ENCODE measurements at places on chromosomes 12 and 14.

DNA sequence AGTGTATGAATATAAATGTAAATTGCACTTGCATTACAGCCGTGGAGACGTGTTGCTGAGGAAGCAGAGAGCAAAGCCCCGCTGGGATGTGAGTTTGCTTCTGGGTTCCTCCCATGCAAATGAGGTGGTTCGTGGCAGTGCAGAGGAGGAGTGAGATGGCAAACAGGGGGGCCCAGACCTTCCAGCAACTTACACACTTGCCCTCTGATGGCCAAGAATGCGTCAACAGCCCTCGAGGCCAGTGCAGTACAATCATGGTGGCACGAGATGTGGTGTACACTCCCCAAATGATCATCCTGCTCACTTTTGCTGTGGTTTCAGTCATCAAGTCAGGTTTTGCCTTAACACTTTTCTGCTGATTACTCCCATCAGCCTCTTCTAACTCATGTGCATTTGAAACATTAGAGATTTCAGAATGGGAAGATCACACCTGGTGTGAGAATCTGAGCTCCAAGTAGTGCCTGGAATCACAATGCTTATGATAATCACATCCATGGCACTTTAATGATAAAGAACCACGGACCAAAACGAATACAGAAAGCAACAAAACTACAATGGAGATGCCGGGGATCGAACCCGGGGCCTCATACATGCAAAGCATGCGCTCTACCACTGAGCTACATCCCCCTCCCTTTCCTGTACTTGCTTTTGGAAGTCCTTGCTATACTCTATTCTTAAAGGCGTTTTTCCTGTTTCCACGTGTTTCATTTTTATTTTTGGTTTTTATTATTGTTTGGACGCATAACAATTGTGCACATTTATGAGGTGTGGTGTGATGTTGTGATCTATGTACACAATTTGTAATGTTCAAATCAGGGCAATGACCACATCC is 7.0 kb upstream of the UBC start:
- no peak for DNase-seq

DNA sequence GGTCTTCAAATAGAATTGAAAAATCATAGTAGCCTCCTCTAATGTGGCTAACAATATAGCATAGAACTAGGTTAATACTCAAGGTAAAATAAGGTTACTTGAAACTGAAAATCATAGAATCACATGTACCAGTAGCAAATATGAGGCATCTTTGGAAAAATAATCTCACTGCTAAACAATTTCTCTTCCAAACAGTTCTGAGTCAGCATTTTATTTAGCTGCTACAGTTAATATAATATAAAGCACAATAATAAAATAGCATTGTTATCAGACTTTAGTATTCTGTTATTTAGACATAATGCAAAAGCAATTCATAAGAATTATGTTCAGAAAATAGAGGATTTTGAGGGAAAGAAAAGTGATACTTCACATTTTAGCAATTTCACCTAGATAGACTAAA is 35.0 kb downstream of the ERO1A start:
- no peak for DNase-seq

DNA sequence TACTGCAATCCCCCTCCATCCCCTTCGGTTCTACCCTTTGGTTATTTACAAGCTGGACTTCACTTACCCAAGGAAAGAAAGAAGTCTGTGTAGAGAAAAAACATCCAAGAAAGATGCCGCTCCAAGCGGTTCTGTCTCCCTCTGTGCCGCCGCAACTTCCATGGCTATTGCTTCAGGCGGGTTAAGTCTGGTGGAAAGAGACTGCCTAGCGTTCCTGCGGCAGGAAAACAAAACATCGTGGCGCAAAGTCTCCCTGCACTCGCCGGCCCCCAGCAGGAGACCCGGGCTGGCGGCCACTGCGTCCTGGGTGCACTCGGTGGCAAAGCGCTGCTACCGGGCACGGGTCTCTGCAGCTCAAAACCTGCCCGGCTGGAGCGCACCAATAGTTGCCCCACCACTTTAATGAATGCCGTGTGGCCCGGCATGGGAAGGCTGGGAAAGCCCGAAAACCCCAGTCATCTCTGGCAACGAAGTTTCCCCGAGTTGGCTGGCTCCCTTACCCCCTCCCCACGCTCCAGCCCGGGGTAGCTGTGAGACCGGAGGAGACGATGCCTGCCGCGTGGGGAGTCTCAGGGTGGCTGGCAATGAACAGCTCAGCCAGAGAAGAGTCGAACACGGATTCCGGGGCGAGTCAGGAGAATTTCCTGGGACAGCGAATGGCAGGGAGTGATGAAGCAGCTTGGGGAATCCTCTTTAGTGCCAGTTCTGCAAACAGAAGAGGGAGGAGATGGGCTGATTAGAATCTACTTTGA is 3.5 kb upstream of the KCNK10 start:
- no peak for DNase-seq

DNA sequence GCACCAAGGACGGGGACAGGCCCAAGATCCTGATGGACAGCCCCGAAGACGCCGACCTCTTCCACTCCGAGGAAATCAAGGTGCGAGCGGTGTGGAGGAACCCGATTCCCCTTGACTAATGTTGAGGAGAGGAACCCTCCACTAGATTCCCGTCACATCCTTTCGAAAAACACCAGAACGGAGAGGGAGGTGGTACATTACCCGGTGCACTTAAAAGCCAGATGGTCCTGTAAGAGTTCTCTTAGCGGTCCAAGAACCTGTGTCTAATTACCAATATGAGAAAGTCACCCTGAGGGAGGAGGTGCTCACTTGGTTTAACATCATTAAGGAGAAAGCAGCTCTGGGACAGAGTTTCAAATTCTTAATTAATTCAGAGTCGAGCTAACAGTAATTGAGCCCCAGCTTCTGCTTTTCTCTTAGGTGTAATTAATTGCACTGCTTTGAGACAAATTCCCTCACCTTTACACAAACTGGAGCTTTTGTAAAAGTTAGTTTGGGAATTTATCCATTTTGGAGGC is 450 bp downstream of the PRKAB1 start:
- peak; percentile 66 for DNase-seq

- no peak for DNase-seq
Measured at GRCh38 chr14:94850309-94851211, 80.6 kb upstream of the GSC start.

- DNase-seq, result no peak
Measured at GRCh38 chr14:37848985-37849621, 253.7 kb downstream of the TTC6 start.

DNA sequence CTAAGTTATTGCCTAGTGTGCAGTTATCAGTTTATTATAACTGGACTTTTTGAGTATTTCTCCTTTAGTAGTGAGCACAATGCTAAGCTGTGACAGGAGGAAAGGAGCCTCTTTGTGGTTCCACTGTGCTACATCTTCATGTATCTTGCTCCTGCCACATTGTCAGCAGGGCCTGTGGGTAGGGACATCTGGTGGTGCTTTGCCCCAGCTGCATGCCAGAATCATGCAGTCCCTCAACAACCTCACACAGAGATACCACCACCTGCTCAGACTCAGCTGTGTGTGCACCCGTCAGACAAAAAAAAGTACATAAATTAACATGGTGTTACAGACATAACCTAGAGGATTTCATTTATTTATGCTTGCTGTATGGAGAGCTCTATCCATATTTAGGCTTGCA is 51.1 kb downstream of the MIS18BP1 start:
- DNase-seq, result no peak

GRCh38 chr14:90853116-90853515 is 36.9 kb upstream of the TTC7B start:
- DNase-seq, result no peak

GRCh38 chr14:73027546-73027945 is 640 bp upstream of the ZFYVE1 start:
- peak; percentile 33 for DNase-seq

GRCh38 chr12:22672951-22673350 is 48.0 kb downstream of the ETNK1 start:
- no peak for DNase-seq

DNA sequence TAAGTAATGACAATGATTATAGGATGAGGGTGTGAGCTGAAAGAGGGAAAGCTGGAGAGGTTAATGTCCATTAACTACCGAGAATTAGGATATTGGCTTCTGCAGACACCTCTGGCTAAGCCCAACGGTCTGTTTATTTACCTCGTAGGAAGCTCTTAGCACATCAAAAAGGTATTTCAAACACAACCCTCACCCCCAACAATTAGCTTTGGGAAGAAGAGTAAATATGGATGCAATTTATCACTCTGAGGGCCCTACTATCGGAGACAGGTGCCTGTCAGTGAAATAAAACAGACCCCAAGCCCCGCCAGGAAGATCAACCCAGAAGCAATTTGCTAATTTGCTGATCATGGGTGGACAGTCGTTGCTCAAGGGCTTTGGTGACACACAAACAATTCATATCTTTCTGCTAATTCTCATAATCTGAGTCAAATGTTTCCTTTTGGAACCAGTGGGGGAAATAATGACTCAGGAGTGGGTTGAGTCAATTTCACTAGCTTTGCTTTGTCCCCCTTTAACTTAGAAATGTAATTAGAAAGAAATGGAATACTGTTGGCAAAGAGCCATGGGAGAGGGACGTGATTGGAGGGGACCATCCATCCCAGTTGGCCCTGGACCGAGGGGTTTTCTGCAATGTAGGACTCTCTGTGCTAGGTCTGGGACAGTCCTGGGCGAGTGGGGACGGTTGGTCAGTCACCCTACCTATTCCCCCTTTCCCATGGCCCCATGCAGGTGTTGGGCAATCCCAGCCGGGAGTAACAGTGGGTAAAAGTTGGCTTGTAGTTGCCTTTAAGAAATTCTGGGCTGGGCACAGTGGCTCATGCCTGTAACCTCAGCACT is 99.1 kb upstream of the MED13L start:
- peak; percentile 60 for DNase-seq

DNA sequence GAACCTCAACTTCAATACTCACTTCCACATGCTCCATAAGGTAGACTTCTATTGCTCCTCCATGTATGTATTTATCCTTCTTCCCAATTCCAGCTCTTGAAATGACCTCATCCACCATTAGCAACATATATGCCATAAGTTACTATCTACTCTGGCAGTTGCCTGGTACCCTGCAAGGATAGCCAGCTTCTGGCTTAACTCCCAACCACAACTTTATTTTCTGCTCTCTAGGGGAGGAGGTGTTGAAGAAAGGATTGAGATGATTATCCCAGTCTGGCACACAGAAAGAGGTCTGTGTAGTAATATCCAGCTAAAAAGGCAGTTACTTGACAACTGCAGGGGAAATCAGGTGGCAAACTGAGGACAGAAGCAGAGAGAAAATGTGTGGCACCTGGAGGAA is 71.5 kb upstream of the MDM1 start:
- no peak for DNase-seq

DNA sequence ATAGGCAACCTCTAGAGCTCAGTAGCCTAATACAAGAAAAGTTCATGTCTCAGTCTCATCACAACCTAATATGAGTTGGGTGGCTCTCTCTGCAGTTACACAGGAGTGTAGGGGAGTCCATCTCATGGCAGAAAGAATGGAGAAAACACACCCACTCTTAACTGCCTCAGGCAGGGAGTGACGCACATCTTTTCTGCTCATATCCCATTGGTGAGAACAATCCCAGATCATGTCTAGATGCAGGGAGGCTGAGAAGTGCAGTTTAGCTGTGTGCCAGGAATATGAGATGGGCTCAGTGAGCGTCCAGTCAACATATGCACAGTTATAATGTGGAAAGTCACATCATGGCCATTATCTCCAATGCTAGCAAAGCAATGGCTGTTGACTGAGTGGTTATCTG is 59.3 kb upstream of the KCNA5 start:
- no peak for DNase-seq

DNA sequence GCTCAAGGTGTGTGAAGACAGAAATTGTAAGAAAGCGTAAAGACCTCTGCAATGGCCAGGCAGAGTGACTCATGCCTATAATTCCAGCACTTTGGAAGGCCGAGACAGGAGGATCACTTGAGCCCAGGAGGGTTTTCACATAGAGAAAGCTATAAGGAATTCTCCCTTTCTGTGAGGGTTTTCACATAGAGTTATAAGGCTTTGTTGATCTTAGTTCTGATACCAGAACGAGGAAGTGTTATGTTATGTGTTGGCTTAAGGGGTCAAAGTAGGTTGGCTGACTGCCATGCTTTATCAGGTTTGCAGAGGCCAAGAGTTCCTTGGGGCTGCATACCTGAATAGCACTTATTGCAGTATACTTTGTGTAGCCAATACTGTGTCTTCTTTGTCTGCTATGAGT is 139.1 kb downstream of the ERC1 start:
- DNase-seq, result no peak

- DNase-seq, result no peak
Measured at GRCh38 chr12:116194935-116195431, 82.5 kb downstream of the MED13L start.

DNA sequence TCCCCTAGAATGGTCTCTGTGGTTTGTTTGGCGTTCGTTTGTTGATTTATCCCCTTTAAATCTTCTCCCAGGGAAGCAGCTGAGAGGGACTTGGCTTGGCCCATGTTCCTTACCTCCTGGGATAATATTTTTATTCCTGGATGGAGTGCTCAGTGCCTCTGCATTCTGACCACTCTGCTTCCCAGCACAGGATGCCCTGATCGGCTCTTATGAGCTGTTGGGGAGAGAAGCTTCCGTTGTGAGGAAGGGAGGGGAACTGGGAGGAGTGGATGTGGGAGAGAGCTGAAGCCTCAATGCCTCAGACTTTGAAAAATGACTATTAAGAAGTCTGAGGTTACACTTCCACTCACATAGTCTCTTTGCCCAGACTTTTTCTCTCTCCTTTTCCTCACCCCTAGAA is 114.8 kb downstream of the SMOC1 start:
- no peak for DNase-seq

GRCh38 chr14:74985028-74985310 is 17.8 kb upstream of the EIF2B2 start:
- no peak for DNase-seq

DNA sequence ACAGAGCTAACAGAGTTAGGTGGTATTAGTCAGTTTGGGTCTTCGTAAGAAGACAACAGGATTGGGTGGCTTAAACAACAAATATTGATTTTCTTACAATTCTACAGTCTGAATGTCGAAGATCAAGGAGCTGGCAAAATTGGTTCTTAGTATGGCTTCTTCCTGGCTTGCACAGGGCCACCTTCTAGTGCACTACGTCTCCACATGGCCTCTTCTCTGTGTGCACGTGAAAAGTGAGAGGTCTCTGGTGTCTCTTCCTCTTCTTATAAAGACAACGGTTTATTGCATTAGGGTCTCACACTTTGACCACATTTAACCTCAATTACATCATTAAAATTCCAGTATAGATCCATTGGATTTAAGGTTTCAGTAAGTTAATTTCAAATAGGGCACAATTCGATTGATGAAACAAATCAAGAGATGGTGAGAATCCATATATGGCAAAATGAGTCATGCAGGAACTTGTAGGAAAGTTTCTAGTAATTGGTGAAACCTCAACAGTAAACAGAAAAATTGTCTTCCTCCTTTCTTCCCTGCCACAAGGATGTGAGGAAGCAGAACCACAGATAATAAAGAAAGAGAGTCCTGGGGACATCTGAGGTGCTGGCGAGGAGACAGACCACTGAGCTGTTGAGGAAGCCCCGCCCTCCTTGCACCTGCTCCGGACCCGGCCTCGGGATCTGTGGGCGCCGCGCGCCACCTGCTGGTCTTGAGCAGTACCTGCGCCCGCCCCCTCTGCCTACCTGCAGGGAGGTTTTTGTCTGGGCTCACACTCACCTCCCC is 846.7 kb downstream of the TMEM121 start:
- no peak for DNase-seq
